GM23338 (cell line): ENCODE measurements at places on chromosomes 2 and 18. TPM values are rescaled to one million over a fixed set of nuclear protein-coding genes. Genes with fewer than 3 reads are reported as not detected.

Gene EPG5
- 17.5 and 29.2 TPM in 2 replicates for total RNA-seq

Gene IL1A
- 0.19 and 0.73 TPM in 2 replicates for total RNA-seq

Gene CCDC68
- 1.2 and 1.6 TPM in 2 replicates for total RNA-seq

GRCh38 chr2:242038928-242039341, 169.4 kb downstream of the RTP5 start:
- H3K4me1 ChIP-seq, result no peaks in the 10 kb centered on the region
- no peak overlapping the region for H3K4me3 ChIP-seq
- no peaks in the 10 kb centered on the region for H3K36me3 ChIP-seq
- no peak for DNase-seq
- peaks cover 61% of the 10 kb centered on the region for H3K27me3 ChIP-seq
- no peak overlapping the region for H3K27ac ChIP-seq

- no peaks in the 10 kb centered on the region for H3K4me1 ChIP-seq
- no peaks in the 10 kb centered on the region for H3K36me3 ChIP-seq
- DNase-seq, result no peak
- no peaks in the 10 kb centered on the region for H3K27me3 ChIP-seq
- H3K4me3 ChIP-seq, result no peak overlapping the region
Measured at GRCh38 chr2:240713928-240714746, 22.5 kb downstream of the AQP12A start.

DNA sequence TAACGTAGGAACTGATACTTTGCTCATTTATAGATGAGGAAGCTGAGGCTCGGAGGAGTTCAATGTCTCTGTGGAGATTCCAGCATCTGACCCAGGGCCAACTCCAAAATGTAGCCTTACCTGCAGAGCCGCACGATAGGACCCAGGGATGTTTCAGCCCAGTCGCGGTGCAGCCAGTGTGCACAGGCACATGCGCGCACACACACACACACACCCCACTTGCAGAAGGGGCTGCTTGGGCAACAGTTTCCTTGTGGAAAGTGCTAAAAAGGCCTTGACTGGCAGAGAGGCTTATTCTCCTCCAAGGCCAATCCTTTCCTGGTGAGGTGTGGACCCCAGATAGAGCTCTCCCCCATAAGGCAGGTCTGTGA, 101.7 kb downstream of the ZFP36L2 start:
- no peaks in the 10 kb centered on the region for H3K4me1 ChIP-seq
- no peaks in the 10 kb centered on the region for H3K27me3 ChIP-seq
- H3K4me3 ChIP-seq, result no peak overlapping the region

DNA sequence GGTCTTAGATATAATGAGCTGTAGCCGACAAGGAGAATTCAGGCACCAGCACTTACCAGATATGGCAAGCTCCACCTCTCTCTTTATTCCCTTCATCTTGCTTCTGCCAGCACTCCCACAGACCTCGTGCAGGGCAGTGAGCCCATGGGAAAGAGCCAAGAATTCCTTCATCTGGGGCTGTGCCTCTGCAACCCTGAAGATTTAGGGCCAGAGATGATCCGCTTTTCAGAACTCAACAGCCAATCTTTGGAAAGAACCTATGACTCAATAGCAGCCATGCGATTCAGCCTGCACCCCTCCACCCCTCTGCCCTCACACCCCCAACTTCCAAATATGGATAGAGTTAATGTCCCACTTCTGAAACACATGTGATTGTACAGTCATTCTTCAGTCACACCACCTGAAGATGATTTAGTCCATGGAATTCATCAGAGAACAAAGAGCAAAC, 533.7 kb upstream of the TNP1 start:
- H3K36me3 ChIP-seq, result no peaks in the 10 kb centered on the region
- no peak for DNase-seq
- no peak overlapping the region for H3K27ac ChIP-seq
- H3K27me3 ChIP-seq, result no peaks in the 10 kb centered on the region
- no peaks in the 10 kb centered on the region for H3K4me1 ChIP-seq

DNA sequence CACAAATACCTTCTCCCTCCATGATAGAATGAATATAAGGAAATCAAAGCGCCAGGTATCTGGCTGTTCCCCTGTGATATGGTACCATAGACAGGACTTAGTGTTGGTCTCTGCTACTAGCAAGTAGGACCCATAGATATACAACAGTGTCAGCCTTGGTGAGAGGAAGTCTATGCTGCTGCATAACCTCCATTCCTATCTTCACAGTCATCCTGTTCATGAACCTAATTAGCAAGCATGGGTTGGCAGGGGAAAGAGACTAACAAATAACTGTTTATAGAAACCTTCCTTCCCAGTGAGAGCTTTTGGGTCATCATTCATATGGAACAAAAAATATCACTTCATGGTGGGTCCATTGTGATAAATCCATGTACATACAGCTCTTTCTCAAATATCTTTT, 188.9 kb upstream of the FAM98A start:
- H3K4me3 ChIP-seq, result no peak overlapping the region
- H3K36me3 ChIP-seq, result no peaks in the 10 kb centered on the region
- no peaks in the 10 kb centered on the region for H3K4me1 ChIP-seq
- DNase-seq, result no peak
- no peak overlapping the region for H3K27ac ChIP-seq
- H3K27me3 ChIP-seq, result no peaks in the 10 kb centered on the region

- H3K36me3 ChIP-seq, result no peaks in the 10 kb centered on the region
- peak; percentile 72 for DNase-seq
- peaks cover 42% of the 10 kb centered on the region for H3K27me3 ChIP-seq
- no peak overlapping the region for H3K27ac ChIP-seq
Measured at GRCh38 chr2:110116033-110116710, 550 bp upstream of the MALL start.

- no peak overlapping the region for H3K4me3 ChIP-seq
- DNase-seq, result no peak
Measured at GRCh38 chr2:196276421-196276820, 105.0 kb upstream of the STK17B start.
